ENCODE measurements at places on chromosomes 11 and 22. TPM values are rescaled to one million over a fixed set of nuclear protein-coding genes. Genes with fewer than 3 reads are reported as not detected.

ARHGAP32 gene
- 9.6 TPM for total RNA-seq

CCDC73 gene
- total RNA-seq, result under 0.01 TPM

UPK3A gene
- not detected for total RNA-seq

SLC6A5 gene
- not detected for total RNA-seq

MRGPRF gene
- total RNA-seq, result 84.2 TPM

SPTBN2 gene
- total RNA-seq, result 0.51 TPM

GATD1 gene
- 20.3 TPM for total RNA-seq

RPS25 gene
- 1,335 TPM for total RNA-seq

OR52I1 gene
- total RNA-seq, result not detected

MRGPRX4 gene
- not detected for total RNA-seq

BARX2 gene
- total RNA-seq, result not detected

OR8G1 gene
- total RNA-seq, result not detected

BAIAP2L2 gene
- total RNA-seq, result 0.26 TPM

Measured in fibroblast of lung (primary cell).